Liver (tissue), 10 donors: ENCODE measurements at places on chromosomes 4 and X. TPM values are rescaled to one million over a fixed set of nuclear protein-coding genes. Genes with fewer than 3 reads are reported as not detected.

DNA sequence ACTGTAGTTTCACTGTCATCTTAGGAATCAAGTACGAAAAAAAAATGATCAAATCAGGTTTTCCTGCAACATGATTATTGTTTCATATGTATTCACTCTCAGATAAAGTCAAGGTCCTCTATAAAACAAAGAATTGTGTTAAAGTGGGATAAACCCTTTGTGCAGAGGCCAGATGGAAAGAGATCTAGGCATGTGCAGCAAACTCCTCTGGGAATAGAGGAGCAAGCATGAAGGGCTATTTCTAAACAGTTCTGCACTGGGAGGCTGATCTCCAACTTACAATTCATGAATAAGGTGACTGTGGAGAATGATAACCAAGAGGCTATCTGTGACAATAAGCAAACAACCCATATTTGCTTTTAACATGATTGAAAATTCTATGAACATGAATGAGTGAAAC is 2.4 kb upstream of the WDFY3 start:
- no peak for DNase-seq

GRCh38 chr4:5918331-5918985 is 25.6 kb upstream of the CRMP1 start:
- no peak for DNase-seq

DNA sequence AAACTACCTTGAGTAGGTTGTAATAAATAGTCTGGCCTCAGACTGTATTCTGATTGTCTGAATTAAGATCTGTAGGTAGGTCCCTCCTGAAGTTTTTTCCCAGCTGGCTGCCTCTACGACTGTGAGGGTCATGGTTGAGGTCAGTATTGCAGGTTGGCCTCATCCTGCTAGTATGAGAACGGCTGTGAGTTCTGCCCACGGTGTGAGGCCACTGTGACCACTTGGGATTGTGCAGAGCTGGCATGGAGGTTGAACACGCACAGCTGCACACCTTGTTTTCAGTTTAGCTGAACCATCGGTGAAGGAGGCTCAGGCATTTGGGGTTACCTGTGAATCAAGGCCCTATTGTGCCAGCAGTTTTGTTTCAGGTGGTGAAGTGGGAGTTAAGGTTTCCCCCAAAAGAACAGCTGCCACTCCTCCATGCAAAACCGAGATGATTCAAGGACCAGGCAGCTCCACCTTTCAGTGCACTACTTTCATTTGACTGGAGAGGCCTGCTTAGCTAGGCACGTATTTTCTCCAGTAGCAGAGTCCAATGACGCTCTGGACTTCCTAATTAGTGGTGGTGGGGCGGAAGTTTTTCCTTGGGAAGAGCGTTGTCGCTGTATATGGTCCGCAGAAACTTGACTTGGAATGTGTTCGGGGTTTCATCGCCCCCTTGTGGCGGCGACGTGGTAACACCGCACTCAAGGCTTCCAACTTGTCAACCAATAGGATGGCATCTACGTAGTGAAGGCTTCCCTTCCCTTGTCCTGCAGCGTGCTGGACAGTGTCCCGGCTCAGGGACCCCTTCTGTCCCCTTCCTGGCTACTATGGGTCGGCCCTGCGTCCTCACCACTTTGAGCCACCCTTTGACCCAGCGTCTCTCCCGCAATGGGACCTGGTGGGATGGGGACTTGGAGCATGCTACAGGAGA is 13.8 kb downstream of the CMC4 start:
- DNase-seq = peak; percentile 59

GRCh38 chrX:69015156-69015555 is 150.1 kb downstream of the PJA1 start:
- DNase-seq = no peak

GRCh38 chr4:8914461-8915171 is 43.0 kb upstream of the HMX1 start:
- DNase-seq = peak; percentile 29

GRCh38 chr4:176889776-176890175 is 97.1 kb upstream of the VEGFC start:
- DNase-seq = no peak

The PRICKLE3 gene
- total RNA-seq = 6.5 TPM

The HTN1 gene
- not detected for total RNA-seq

- DNase-seq = no peak
These were observed 112.7 kb upstream of the PTPN13 start for GRCh38 chr4:86481440-86481839.

DNA sequence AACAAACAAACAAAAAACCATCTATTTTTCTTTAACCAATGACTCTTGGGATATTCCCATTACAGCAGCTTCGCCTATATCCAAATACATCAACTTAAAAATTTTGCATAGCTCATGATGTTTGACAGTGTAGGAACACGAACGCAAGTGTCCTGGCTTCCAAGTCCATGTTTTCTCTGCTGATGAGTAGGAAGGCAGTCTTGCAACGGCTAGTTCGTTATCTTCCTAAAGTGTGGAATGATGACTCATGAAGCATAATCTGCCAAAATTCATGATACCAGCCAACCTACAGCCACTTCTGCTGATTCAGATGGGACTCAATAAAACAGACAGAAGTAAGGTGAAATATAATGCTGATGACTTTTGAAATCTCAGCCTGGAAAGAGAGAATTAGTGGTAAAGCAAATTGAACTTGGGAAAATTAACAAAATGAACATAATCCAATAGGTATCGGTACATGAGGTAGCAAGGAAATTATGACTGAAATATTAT is 6.4 kb upstream of the SEPTIN11 start:
- DNase-seq = no peak

The VCX3B gene
- 0.08 TPM for total RNA-seq

DNA sequence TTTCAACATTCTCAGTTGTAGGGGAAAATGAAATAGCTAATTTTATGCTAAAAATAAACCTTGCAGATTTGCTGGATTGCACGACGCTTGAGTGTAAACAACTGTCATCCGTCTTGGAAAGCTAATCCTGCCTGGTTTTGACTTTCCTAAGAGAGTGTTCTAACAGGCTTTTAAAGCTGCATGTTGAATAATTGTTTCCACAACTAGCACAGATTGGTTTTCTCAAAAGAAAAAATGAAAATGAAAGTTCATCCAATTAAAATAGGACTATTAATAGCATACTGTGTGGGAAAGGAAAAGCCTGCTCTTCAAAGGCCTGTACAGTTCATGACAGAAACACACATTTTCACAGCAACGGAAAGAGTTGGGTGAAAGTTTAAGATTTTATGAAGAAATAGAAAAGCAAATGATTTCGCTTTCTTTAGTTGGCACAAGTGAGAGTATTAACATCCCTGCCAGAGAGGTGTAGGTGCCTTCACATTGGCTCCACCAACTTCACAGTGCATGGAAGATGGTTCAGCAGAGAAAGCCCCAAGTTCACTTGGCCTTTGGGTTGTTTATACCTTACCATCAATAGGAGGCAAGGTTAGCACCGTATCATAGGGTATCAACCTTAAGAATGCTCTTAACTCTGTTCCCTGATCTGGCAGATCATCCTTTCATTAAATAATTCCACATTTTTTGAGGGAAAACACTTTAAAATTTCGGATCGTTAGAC is 140.0 kb upstream of the GUCY1A1 start:
- no peak for DNase-seq

The GPR50 gene
- total RNA-seq = not detected
